ENCODE measurements at places on chromosomes 4 and X.

- no peak for DNase-seq
These were observed 253.2 kb upstream of the AR start for GRCh38 chrX:67290489-67291220.

GRCh38 chr4:188971125-188971524, 831.9 kb downstream of the TRIML1 start:
- DNase-seq: no peak

DNA sequence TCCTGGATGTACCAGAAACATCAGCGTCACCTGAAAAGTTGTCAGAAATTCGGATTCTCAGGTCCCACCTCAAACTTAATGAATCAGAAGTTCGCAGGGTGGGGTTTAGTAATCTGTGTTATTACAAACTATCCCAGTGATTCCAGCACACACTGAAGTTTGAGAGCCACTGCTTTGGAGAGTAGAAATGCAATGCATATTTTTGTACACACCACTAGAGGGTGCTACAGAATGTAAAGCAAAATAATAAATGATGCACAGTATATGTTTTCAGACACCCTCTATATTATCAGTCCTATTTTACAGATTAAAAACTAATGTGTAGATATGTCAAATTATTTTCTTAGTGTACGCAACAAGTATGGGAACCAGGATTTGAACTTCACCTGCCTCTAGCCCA, 2.4 kb upstream of the MORF4L2 start:
- DNase-seq: no peak

DNA sequence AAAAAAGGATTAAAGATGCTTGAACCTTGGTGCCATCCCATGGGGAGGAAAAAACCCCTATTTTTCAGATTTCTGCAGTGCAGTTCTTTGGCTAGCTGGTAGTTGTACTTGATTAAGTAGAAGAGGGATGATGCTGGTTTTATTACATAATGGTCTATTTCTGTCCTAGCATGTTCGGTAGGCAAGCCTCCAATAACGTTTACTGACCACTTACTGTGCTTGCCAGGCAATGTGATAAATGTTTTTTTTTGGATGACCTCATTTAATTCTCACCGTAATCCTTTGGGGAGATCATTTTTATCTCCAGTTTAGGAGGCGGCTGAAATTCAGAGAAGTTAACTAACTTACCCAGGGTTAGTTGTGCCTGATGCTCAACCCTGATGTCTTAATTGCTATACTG, 92.1 kb upstream of the RPA4 start:
- no peak for DNase-seq

DNA sequence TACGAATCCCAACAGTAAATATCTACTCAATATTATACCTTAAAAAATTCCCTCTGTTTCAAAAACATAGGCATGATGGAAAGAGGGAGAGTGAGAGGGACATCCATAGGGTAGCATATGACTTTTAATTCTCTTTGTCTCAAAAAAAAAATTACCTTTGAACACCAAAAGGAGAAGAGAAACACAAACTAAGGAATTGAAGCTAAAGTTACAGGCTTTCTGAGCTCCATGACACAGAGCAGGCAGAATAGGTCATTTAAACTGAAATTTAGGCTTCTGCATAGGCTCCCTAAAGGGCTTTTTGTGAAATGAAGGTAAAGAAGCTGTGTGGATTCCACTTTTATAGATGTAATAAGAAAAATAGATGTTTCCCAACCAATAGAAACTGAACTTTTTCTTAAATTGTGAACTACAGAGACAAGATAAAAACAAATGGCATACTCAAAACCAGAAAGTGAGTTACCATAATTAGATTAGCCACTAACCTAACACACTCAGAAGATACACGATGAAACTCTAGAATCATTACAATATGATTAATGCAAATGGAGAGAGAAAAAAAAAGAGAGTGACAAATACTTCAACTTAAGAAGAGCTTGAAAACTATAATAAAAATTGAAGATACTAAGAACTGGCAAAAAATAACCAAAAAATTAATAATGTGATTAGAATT, 584.6 kb downstream of the GABRG1 start:
- DNase-seq: no peak

GRCh38 chrX:49269767-49270248, at the start of gene PPP1R3F:
Gene PPP1R3F, plus strand, starts transcription at chrX:49269793. Its CDS starts 77 bp downstream, at chrX:49269870.
- DNase-seq: peak; percentile 13

GRCh38 chr4:142416121-142416520, 430.0 kb downstream of the INPP4B start:
- DNase-seq: no peak

DNA sequence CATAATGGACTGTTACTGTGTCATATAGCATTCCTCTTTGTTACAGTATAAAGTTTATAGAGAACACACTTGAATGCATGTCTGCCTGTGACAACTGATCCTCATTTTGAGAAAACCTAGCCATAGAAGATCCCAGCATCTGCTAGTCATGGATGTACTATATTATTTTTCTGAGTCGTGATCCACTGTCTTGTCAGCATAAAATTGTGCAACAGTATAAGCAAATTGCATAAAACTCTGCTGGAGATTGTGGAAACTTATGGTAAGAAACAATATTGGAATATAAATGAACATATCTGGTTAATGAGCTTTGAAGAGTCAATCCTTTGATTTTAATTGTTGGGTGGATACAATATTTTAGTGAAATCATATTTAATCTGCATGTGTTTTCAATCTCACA, 3.6 kb downstream of the NEIL3 start:
- DNase-seq: no peak

GRCh38 chrX:72634331-72634730, 61.7 kb upstream of the HDAC8 start:
- DNase-seq: no peak

GRCh38 chr4:10061650-10062415, 40.5 kb upstream of the SLC2A9 start:
- DNase-seq: no peak

DNA sequence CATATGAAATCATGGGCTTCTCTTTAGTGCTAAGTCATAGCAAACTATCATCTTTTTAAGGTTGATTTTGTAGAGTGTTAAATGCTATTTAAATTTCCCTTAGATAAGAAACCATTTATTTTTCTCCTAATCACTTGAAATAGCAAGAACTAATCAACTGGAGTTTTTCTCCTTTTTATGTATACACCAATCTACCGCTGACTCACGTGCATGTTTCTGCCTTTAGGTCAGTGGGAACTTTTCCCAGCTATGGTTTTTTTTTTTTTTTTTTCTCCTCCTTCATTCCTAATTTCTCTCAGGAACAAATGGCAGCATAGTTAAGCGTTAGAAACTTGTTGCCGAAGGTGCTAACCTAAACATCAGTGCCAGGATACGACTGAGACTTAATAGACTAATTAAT, 176.4 kb downstream of the BMPR1B start:
- DNase-seq: no peak

- no peak for DNase-seq
These were observed 18.1 kb upstream of the CHRNA9 start for GRCh38 chr4:40316782-40317635.

- no peak for DNase-seq
These were observed 21.4 kb upstream of the SMIM14 start for GRCh38 chr4:39660045-39660444.

DNA sequence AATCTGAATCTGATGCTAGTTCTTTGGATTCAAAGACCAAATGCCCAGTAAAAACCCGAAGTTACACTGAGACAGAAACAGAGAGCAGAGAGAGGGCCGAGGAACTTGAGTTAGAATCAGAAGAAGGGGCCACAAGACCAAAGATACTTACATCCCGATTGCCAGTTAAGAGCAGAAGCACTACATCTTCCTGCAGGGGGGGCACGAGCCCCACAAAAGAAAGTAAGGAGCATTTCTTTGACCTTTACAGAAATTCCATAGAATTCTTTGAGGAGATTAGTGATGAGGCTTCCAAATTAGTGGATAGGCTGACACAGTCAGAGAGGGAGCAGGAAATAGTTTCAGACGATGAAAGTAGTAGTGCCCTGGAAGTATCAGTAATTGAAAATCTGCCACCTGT, 309.3 kb downstream of the ANK2 start:
- DNase-seq: no peak

DNA sequence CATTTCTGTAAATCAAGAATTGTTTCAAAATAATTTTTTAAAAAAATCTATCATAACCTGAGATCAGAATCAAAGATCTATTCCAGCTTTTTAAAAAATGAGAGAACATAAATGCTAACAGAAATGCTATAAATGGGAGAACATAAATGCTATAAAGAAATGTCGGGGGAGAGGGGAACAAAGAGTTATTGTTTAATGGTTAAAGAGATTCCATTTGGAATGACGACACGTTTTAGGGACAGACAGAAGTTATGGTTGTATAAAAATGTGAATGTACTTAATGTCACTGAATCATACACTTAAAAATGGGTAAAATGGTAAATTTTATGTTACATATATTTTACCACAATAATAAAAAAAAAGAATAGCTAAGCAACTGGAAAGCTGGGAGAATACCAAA, 127.1 kb downstream of the ATRX start:
- no peak for DNase-seq

DNA sequence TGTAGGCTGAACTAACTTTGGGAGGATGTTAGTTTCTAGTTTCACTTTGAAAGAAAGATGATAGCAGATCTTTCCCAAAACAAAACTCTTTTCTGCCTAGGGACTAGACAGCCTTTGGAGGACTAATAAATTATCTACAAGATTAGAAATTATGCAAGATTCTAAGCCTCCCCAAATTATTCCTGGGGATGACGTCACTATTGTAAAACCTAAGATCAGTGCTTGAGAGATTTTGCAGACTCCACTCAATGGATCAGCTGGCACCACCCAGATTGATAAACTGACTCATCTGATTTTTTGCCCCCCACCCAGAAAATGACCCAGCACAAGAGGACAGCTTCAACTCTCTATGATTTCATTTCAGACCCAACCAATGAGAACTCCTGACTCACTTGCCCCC, 1057.9 kb upstream of the DIAPH2 start:
- DNase-seq: no peak

GRCh38 chrX:23114241-23114640, 114.5 kb downstream of the DDX53 start:
- no peak for DNase-seq

DNA sequence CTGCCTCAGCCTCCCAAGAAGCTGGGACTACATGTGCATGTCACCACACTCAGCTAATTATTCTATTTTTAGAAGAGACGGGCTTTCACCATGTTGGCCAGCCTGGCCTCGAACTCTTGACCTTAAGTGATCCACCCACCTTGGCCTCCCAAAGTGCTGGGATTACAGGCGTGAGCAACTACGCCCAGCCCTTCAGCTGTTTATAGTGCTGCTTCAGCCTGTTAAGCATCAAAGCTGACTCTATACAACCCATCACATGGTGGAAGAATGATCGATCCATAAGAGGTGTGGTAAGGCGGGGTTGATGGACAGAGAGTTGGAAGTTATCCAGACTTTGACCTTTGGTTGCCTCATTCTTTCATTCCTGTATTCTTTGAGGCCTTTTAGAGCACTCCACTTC, 56.2 kb upstream of the RAPGEF2 start:
- no peak for DNase-seq

DNA sequence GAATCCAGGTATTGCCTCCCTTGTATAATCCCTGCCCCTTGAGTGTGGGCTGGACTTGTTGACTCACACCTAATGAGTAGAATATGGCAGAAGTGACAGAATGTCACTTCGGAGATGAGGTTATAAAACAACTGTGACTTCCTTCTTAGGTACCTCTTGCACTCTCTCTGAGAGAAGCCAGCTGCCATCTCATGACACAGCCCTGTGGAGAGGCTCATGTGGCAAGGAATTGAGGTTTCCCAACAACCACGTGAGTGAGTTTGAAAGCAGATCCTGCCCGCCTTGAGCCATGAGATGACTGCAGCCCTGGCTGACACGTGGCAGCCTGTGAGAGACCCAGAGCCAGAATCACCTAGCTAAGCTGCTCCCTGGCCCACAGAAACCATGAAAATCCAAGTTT, 13.5 kb downstream of the ASB11 start:
- DNase-seq: no peak

DNA sequence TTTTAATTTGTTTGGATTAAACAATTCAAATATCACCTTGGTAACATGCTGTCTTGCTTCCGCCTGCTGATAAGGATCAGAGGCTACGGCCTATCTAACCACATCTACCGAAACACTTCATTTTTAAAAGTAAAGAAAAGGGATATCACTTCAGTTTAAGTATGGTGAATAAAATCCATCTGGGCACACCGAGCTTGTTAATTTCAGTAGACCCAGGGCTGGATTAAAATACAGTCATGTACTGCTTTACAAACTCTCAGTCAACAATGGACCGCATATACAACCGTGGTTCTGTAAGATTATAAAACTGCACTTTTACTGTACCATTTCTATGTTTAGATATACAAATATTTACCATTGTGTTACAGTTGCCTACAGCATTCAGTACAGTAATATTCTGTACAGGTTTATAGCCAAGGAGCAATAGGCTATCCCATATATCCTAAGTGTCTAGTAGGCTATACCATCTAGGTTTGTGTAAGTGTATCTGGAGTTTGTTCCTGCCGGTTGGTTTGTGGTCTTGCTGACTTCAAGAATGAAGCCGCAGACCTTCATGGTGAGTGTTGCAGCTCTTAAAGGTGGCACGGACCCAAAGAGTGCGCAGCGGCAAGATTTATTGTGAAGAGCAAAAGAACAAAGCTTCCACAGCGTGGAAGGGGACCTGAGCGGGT, 40.0 kb downstream of the SEPTIN11 start:
- DNase-seq: no peak

- DNase-seq: no peak
These were observed 114.5 kb downstream of the FAM53A start for GRCh38 chr4:1569461-1570151.

DNA sequence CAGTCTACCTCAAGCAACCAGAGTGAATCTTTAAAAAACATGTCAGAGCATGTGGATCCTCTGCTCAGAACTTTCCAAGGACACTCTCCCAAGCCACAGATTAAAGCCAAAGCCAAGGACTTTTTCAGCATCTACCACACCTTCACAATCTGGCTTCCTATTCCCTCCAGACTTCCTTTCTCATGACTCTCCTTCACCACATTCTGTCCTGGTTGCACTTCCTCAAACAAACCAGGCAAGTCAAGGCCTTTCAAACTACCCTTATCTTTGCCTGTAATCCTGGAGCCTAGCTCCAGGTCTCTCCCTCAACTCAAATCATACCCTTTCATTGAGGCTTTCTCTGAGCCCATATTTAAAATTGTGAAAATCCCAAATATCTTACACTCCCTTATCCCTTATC, 191.6 kb upstream of the GALNTL6 start:
- DNase-seq: no peak

DNA sequence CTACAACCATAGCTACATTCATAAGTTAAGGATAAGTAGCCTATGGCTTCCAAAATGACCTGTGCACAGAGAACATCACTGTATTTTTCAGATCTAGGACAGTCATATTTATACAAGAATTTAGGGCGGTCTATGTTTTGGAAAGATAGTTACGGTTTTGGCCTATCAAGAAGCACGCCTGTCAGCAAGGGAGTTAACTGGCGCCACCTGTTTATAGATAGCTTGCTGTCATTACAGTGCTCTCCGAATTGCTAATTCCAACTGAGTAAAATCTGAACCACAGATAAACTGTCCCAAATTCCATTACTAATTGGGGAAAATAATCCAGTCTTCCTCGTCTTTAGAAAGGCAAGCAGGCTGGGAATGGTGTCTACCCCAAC, 646 bp downstream of the ABCB7 start:
- no peak for DNase-seq

GRCh38 chrX:153057281-153057680, 1.0 kb downstream of the PNMA3 start:
- no peak for DNase-seq

GRCh38 chrX:17824980-17825379, 36.1 kb downstream of the RAI2 start:
- no peak for DNase-seq

GRCh38 chr4:151012820-151013219, 2.3 kb downstream of the LRBA start:
- no peak for DNase-seq

Measured in stimulated activated CD8-positive, alpha-beta memory T cell treated with anti-CD3 and anti-CD28 coated beads, Interleukin-15, amount 100 ng/mL, for 24 hours (primary cell).